OCI-LY7 (cell line): ENCODE measurements at places on chromosomes 1 and 21.

DNA sequence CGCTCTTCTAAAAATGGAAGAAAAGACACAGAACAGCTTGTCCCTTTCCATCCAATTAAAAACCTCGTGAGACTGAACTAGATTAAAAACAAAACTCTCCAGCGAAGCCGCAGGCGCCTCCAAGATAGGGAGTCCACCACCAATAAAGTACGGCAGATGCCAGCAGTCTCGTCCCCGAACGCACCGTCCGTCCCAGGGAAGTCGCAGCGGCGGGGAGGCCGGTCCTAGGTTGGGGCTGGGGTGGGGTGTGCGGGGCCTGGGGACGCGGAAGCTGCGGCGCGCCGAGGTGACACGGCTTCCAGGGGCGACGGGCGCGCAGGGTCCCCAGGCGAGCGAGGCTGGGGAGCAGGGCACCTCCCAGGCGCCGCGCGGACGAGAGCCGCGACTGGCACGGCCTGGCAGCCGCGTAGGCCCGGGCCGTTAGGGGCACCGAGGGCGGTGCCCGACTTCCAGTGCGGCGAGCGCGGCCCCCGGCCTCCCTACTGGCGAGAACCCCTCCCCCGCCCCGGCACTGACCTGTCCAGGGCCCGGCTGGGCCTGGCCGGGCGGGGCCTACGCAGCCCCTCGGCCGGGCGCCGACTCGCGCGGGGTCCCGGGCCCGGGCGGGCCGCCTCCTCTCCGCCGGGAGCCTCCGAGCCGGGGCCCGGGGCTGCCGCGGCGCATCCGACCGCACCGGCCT is 28.3 kb upstream of the A3GALT2 start:
- DNase-seq: peak; percentile 61

DNA sequence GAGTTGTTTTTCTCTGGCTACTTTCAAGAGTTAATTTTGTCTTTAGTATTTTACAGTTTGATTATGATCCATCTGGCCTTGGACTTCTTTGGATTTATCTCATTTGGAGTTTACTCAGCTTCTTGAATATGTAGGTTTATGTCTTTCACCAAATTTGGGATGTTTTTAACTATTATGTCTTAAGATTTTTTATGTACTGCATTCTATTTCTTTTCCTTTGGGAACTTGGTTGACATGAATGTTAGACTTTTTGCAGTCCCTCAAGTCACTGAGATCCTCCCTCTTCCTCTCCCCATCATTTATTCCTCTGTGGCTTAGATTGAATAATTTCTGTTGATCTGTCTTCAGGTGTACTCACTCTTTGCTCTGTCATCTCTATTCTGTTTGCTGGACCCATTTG is 112.0 kb downstream of the XPR1 start:
- no peak for DNase-seq

GRCh38 chr1:164589961-164590507 is 31.1 kb downstream of the PBX1 start:
- DNase-seq: no peak

DNA sequence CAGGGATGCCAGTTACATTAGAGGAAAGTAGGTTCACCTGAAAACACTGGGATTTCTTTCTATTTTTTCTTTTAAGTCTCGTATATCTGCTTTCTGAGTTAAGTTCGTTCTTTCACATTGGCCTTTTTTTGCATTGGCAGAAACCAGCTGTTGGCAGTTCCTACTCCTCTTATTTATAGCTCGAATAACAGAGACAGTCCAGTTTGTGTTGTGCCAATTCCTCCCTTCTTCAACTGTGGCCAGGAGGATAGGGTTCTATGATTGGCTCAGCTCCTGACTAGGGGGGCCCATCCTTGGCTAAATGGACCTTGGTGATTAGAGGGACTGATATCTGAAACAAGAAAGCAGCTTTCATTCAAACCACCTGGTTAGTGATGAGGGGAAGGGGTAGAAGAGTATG is 115.8 kb downstream of the RPS6KC1 start:
- no peak for DNase-seq

DNA sequence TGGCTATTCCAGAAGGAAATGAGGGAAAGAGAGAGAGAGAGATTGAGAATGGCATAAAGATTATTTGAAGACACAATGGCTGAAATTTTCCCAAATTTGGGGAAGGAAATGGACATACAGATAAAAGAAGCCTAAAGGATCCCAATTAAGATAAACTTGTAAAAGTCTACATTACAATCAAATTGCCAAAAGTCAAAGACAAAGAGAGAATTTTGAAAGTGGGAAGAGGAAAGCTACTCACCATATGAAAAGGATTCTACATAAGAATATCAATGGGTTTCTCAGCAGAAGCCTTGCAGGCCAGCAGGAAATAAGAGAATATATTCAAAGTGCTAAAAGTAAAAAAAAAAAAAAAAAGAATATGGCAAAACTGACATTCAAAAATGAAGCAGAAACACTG is 233.0 kb upstream of the NFIA start:
- DNase-seq: no peak

DNA sequence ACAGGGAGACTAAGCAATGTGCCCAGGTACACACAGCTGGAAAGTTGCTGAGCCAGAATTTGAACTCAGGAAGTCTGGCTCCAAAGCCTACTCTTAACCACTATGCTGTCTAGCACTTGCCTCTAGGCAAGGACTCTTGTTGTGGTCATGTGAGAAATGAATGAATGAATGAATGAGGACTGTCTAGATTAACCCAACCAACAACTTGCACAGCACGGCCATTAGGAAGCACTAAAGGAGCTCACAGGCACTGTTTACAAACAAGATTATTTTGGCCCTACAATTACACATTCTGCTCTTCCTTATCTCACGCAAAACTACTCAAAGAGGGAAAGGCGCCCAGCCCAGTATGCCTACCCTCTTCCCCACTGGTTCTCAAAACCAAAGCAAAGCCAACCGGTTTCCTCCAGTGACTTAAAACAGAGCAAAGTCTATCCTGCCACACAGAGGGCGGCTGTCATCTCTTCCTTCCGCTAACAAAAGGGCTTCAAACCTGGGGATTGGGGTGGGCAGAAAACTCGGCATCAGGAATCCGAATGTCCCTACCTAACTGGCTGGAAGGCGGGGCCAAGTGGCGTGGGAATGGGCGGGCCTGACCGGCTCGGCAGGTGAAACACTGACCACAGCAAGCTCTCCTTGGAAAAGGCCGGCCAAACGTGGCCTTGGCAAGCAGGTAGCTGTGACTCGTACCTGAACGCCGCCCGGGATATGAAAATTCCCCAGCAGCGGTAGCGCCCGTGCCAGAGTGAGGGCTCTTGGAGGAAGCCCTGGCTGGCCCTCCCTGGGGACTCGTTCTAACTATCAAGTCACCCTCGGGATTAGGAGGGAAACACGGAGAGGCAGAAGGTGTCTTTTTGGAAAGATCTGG is 948 bp downstream of the STK40 start:
- DNase-seq: peak; percentile 63

DNA sequence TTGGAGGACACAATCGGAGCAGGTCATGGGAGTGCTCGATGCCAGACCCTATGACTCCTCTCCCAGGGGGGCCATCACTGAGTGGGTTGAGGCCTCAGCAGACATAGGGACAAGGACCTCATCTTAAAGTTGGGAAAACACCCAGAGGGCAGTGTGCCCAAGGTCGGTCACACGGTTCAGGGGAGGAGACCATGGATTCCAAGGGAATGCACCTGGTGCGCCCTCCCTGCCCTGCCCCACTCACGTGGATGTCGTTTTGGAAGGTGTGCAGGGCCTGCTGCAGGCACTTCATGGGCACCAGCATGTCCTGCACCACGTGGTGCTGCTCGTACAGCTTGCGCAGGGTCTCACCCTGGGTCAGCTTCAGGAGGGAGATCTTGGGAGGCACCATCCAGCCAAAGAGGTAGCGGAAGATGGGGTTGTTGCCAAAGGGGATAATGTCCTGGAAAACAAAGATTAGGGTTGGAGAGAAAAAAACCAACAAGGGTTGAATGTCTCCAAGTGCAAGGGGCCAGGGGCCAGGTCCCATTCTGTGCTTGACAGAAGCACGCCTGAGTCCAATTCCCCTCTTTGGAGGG is 33.1 kb downstream of the DHCR24 start:
- DNase-seq: no peak

DNA sequence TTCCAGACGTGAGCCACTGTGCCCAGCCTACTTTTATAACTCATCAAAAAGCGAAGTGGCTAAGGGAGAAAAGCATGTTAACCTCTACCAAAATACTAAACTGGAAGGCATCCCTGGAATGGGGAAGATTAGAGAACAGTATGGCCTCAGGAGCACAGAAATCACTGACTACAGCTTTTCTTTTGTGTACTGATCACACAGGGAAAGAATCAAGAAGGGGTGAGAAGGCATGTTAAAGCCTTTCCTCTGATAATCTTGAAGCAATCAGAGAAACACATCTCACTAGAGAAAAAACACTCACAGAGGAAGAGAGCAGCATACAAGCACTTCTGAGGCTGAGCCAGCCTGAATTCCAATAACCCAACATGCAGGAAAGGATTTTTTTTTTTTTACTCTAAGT is 10.7 kb downstream of the PCAT6 start:
- no peak for DNase-seq

DNA sequence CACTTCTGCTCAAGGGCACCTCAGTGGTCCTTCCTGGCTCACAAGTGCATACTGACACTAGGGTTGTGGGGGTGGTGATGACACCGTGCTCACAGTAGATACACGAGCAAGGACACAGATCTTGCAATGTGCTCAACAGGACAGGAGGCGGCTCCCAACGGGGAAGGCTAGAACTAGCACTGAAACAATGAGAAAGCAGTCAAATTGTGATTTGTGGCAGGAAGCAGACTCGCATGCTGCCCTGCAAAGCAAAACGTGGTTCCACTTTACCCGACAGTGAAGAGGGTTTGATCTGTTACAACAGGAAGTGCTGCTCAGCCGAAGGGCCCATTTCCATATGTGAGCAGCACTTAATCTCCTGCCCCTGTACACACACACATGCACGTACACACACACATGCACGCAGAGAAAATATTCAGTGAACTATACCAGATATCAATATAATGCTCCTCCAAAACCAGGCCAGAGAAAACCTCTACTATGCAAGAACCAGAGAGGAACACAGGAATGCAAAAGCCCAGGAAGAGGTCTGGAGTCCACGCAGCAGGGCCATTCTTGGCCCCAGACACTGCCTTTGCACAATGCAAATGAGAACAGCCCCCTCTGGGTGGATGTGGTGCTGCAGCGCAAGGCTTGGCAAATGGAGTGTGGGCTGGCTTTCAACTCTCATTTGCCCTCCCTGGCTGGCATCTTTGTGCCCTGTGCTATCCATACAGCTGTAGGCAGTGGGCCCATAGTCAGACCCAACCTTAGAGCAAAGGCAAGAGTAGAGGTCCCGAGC is 47.1 kb downstream of the KANK4 start:
- peak; percentile 67 for DNase-seq

- peak; percentile 25 for DNase-seq
Observed at GRCh38 chr1:91402023-91402422, 2.6 kb downstream of the HFM1 start.

- no peak for DNase-seq
Observed at GRCh38 chr1:199101139-199101538, 462.3 kb downstream of the PTPRC start.

DNA sequence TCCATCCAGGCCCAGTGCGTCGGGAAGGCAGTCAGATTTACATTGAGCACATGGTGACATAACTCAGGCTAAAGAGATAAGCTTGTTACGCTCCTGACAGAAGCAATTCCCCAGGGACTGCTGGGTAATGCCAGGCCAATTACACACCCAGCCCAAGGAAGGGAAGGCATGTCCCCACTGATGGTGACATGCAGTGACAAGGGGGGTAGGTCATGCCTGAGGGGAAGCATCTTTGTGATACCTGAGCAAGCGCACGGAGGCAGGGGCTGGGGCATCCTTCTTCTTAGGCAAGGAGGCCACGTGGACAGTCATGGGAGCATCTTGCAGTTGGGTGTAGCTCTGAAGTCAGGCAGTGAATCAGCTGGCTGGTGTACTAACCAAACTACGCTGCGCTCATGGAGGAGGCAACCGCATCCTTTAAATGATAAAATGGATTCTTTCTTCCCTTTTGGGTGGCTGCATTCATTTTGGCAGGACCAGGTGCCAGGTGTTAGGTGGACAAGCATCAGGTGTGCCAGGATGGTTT is 39.6 kb upstream of the GRIK3 start:
- DNase-seq: no peak

DNA sequence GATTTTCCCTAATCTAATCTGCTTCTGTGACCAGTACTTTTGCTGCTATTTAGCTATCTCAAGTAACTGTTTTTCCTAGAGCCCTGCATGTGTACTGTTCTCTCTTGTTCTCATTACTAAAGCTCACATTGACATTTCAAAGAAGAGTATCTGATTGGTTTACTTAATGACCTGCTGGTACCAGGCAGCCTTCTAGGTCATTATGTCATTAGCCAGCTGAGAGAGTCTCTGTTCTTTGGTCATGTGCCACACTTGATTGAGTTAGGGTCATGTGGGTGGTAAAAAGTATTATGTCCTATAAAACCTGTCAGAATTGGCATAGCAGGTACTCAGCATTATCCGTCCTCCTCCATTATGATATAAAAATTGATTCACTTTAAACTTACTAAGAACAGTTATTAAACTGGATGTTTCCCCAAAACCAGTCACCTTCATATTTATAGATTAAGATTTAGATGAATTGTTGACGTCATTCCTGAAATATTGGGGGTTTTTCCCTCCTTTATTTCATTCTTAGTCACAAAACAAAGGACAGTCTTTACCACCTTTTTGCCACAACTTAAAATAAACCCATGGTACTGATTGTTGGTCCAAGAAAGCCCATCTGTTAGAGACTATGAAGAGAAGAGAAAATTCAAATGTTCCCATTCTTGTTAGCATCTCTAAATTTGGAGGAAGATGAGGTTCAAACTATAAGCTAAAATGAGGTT is 22.2 kb downstream of the FNDC5 start:
- no peak for DNase-seq

- DNase-seq: peak; percentile 77
Observed at GRCh38 chr1:27556781-27557595, 47.0 kb downstream of the AHDC1 start.

- no peak for DNase-seq
Observed at GRCh38 chr1:23044035-23044434, 24.8 kb downstream of the KDM1A start.

DNA sequence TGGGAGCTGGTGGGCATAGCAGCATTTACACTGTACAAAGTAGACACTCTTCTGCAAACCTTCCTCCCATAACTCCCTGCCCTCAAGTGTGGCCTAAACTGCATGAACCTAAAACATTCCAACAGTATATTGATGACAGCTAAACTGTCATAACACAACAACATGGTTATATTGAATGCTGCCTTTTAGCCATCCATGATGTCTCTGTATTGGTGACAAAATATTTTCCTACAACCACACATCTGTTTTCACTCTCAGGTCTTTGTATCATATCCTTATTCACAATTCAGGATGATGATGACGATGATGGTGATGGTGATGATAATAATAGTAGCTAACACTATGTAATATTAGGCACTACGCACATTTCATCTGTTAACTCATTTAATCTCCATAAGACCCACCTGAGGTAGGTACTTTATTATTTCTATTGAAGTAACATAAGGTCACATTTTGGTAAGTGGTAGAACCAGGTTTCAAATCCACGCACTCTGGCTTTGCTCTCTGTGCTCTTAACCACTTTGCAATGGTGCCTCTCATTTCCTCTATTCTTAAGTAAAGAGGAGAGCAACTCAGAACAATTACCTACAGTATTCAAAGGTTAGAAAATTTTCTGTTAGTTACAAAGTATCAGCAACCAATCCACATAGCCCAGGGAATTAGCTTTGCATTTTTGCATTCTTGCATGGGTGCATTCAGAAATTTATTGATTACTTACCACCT is 185.1 kb upstream of the LMO4 start:
- DNase-seq: no peak
